Stimulated activated CD4-positive, alpha-beta T cell treated with anti-CD3 and anti-CD28 coated beads, Interleukin-4, amount 100 ng/mL, for 4 hours (primary cell): ENCODE measurements at places on chromosomes 4 and X.

GRCh38 chr4:37225778-37226177, 18.8 kb upstream of the NWD2 start:
- DNase-seq, result no peak

DNA sequence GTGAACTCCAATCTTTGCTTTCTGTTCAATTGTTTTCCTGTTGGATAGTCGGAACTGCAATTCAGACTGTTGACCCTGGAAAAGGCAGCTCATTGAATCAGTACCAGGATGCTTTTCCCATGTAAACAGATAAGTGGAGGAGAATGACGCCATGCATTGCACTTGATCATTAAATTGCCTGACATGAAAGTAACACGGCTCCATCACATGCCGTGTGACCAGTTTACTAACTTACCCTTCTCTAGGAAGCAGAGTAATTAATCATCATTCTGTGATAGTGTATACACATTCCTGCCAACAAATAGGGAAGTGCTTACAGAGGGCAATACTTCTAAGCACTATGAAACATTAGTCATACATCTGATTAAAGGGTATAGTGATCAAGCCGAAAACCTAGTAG, 101.4 kb downstream of the PPARGC1A start:
- DNase-seq, result no peak

- DNase-seq, result no peak
Observed at GRCh38 chr4:188005561-188005960, 10.0 kb downstream of the ZFP42 start.

DNA sequence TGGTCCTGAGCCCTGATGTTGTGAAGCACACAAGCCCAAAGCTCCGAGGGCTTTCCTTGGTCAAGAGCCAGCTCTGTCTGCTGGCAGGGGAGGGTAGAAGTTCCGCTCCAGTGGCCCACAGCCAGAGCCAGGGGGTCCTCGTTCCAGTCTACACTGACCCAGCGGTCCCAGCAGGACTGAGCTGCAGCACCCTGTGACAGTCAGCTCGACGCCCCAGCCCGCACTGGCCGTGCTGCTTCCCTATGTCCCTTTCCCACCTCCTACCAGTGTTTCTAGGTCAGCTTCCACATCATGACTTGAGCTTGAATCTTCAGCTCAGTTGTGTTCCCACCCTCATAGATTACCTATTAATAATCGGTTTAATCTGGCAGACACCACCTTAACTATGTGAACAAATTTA, 22.5 kb upstream of the DCTD start:
- DNase-seq, result no peak
